ENCODE measurements at places on chromosomes 16 and 17.

GRCh38 chr17:63931981-63932561 lies at the start of gene CD79B:
Gene CD79B (minus strand): TSS chr17:63932331. CDS start chr17:63932261, 70 bp downstream.
- no peak for DNase-seq

DNA sequence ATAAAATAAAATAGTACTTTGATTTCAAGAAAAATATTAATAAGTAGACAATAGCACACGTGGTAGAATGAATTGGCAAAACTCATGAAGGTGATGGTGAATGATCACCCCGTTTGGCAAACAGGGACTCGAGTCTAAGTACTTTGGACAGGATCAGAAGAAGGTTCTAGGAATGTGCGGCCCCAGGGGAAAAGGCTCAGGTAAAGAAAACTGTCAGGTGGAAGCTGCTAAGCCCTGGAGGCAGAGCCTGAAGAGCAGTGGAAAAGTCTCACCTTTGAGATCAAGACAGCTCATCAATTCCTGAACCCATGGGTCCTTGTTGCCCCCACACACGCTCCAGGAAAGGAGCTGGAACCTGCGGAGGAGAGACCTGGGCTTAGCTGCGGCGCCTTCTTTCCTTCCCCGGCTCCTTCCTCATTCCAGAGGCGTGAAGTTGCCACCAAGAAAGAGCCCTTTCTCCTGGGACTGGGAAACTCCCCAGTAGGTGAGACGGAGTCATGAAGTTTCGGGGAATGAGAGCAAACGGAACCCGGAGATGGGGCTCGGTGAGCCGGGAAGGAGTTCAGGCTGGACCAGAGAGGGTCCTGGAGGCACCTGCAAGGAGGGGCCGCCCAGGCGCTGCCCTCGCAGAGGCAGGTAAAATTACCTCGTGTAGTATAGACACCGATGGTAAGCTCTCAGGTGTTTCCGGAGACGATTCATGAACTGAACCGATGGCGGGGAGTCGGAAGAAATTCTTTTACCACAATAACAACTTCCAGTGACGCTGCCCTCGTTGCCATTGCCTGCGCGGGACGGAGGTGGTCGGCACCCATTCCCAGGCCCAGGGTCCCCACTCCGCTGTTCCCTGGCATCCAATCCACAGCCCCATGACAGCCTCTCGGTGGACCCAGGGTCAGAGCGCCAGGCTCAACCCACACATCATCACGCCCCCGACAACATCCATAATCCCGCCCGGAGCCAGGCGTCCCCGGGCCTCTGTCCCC lies 1.2 kb upstream of the ZMYND15 start:
- no peak for DNase-seq

GRCh38 chr17:63573634-63574033 lies 23.4 kb downstream of the DCAF7 start:
- DNase-seq: no peak

GRCh38 chr16:5228369-5228768 lies 130.8 kb upstream of the EEF2KMT start:
- DNase-seq: no peak

GRCh38 chr16:28183484-28183883 lies 28.3 kb downstream of the XPO6 start:
- no peak for DNase-seq

- no peak for DNase-seq
Measured at GRCh38 chr17:77297693-77298666, 157.2 kb downstream of the SEC14L1 start.

DNA sequence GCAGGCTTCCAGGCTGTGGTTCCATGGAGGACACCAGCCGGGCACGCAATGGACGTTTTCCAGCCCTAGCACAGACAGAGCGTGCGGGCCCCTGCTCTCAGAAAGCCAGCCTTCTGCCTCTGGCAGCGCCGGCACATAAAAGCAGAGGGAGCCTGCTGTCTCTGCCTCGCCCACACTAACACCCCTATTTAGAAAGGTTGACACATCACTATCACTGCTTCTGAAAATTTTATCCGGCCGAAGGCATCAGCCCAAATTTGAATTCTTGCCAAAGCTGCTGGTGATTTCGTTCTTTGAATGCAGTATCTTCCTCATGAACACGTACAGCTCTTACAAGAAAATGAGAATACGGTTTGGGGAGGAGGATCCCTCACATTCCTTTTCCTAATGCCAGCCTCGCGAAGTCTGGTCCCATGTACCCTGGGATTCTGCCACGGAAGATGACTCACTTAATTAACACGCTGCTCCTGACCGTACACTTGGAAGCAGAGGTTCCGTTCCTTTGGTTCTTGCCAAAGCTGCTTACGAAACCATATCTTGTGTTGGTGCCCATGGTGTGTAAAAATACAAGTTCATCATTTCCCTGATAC lies 1.3 kb upstream of the RAB11FIP3 start:
- DNase-seq: peak; percentile 54

GRCh38 chr17:42895185-42895555 lies 5.4 kb upstream of the G6PC1 start:
- DNase-seq: no peak

- DNase-seq: no peak
Measured at GRCh38 chr16:86101137-86101896, 202.4 kb downstream of the IRF8 start.

- no peak for DNase-seq
Measured at GRCh38 chr16:48276102-48276501, 28.8 kb upstream of the ABCC11 start.

DNA sequence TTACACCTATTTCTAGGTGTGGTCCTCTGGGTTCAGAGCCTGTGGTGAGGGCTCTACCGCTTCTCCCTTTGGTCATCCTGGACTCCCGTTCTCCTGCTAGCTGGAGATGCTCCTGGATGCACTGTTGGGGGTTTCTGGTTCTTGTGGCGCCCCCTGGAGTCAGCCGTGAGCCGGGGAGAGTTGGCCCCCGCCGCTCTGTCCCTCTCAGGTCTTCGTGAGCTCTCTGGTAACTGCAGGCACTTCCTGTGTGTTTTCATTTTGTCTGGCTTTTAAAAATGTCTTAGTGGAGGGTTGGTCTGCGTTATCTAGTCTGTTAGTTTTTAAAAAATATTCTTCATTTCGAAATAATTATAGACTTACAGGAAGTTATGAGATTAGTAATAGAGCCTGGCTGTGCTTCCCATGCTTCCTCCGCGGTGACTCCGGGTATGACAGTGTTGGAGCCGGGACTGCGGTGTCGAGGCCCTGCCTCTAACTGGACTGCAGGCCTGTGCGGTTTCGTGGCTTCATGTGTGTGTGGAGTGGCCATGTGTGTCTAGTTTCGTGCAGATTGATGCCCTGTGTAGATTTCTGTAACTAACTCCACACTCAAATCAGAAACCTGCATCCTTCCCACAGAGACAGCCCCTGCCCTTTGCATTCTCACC lies 78.0 kb upstream of the ZNF750 start:
- no peak for DNase-seq

- no peak for DNase-seq
Measured at GRCh38 chr16:22213236-22213635, 7.2 kb downstream of the EEF2K start.

GRCh38 chr16:77660311-77660710 lies 62.0 kb upstream of the NUDT7 start:
- no peak for DNase-seq

DNA sequence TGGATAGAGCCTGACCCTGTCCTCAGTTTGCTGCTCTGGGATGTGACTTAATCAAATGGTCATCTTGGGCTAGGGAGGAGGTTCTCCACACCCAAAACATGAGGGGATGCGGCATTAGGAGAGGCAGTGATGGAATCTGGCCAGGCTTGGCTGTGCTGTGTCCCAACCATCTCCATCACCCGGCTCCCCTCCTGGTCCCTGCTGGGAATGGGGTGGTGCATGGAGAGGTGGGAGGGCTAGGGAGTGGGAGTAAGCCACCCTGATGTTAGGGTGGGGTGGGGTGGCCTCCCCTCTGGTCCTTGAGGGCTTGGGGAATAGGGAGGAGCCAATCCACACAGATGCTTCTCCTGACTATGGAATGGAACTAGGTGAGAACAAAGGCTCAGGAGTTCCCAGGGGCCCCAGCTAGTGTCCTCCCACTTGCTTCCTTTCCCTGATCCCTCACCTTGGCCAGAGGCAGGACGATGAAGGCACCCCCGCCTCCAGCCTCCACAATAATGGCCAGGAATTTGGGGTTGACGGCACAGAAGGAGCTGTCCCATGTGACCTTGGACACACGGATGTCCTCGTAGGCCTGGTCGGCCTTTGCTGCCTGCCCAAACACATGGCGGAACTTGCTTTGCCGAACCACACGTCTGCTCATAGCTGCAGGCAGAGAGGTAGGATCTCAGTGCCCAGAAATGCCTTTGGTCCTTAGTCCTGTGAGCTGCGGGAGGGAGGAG lies 1.8 kb downstream of the CORO6 start:
- no peak for DNase-seq

DNA sequence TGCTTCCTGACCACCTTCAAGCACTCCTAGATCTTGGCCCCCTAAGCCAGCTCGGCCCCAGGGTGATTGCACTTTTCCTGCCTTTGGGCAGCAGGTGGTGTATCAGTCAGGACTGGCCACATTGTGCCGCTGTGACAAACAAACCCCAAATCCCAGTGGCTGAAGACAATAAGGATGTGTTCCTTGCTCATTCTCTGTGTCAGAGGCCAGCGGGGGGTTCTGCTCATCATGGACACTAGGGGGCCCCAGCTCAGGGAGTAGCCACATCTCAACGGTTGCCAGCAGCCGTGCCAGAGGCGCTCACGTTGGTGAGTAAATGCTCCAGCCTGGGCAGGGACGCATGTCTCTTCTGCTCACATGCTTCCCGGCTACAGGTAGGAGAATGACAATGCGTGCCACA lies 60.4 kb downstream of the ZDHHC7 start:
- no peak for DNase-seq

- no peak for DNase-seq
Measured at GRCh38 chr16:16092925-16093627, 130.2 kb downstream of the ABCC6 start.

DNA sequence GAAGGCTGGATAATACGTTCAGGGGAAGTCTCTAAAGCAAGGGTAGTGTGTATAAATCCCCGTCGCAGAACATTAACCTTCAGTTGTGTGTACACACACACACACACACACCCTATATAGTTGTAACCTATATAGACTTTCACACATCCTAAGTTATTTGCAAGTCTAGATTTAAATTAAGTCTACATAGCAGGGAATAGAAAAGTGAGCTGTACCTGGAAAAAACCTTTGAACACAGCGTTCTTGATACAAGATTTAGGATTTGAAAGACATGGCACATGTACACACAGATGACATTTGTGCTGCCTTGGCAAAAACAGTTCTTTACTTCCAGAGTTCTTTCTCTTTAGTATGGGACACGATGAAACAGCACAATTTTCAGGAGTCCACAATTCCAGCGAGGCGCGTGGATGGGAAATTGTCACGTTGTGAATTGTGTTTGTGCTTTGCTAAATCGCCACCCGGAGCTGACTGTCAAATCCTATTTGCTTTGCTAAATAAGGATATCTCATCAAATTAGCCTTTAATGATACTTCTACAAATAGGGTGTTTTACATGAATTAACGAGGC lies 233.9 kb downstream of the MRTFB start:
- DNase-seq: no peak

- no peak for DNase-seq
Measured at GRCh38 chr16:877242-878071, 76.9 kb upstream of the GNG13 start.

GRCh38 chr16:66207883-66208265 lies 158.6 kb upstream of the CDH5 start:
- no peak for DNase-seq

DNA sequence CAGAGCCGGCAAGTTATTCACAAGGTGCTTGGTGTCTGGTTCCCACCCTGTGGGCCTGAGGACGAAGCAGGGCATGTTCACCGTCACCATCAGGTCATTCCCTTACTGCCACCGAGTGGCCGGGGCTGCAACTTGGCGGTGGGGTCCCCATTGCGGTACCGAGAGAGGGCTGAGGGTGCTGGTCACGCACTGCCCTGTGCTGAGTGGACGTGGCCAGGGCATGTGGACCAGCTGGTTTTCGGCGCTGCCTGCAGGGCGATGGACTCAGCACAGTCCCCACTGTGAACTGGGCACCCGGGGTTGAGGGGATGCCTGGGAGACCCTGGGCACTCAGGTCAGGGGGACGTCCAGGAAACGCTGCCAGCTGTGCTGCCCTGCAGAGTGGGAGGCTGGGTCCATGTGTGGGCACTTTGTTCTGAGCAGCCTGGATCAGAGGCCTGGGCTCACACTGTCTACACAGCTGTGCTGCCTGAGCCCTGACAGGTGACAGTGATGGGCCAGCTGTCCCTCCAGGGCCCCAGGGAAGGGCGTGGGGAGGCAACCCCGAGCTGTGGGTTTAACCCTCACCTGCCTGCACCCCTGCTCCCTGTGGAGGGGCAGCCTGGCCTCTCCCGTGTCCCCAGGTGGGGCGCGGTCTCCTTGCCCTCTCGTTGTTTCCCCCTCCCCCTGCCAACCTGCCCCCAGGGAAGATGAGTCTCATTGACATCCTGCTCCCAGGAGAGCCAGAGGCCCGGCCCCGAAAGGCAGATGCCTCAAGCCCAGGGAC lies 39.3 kb upstream of the GNG13 start:
- no peak for DNase-seq

- DNase-seq: no peak
Measured at GRCh38 chr17:57699751-57700219, 45.3 kb downstream of the CCDC182 start.

DNA sequence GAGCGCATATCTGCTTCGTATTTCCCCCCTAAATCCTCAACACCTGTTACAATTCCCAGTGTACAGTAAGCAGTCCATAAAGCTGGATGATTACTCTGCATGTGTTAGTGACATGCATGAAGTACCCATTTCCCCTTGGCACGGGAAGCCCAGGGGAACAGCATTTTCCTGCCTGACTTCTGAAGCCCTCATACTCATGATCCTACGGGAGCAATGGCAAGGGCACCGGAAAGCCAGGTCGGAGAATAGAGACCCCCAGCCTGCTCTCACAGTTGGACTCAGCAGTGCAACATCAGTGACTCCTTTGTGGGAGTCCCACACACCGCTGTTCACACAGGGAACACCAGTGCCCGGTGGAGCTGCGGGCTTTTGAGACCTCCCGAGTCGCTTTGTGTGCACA lies 336.9 kb downstream of the CDH13 start:
- DNase-seq: no peak

DNA sequence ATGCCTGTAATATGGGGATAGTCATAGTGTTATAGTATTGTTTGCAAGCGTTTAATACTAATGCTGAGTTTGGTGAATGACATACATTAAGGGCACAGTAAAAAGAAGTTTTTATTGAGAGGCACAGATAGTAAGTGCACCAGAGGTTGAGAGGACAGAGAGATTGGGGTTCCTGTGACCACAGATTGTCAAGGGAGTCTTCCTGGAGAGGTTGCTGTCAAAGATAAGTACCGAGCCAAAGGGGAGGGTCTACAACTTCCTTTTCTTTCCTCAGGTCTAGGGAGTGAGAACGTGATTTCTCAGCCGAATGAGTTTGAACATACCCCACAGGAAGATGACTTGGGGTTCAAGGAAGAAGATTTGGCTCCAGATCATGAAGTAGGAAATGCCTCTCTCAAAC lies 1.8 kb downstream of the ZNF48 start:
- no peak for DNase-seq

All from caudate nucleus (tissue), 63 donors.